ENCODE measurements at places on chromosomes 4 and X. TPM values are rescaled to one million over a fixed set of nuclear protein-coding genes. Genes with fewer than 3 reads are reported as not detected.

- no peak for DNase-seq
Measured at GRCh38 chrX:1153940-1154339, 58.5 kb downstream of the CRLF2 start.

DNA sequence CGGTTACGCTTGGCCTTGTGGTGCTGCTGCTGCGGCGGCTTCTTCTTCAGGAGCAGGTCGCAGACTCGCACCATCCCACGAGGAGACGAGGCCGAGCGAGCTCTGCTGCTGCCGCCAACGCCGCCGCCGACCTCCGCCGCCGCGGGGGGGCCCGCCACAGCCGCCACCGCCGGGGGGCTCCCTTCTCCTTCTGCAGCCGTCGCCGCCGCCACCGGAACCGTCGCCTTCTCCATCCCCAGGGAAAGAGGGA lies 237 bp downstream of the ANKRD17 start:
- DNase-seq: no peak

MAGEA12 gene
- 153 TPM for total RNA-seq

- DNase-seq: no peak
Measured at GRCh38 chrX:133639726-133640125, 224.4 kb upstream of the GPC4 start.

DNA sequence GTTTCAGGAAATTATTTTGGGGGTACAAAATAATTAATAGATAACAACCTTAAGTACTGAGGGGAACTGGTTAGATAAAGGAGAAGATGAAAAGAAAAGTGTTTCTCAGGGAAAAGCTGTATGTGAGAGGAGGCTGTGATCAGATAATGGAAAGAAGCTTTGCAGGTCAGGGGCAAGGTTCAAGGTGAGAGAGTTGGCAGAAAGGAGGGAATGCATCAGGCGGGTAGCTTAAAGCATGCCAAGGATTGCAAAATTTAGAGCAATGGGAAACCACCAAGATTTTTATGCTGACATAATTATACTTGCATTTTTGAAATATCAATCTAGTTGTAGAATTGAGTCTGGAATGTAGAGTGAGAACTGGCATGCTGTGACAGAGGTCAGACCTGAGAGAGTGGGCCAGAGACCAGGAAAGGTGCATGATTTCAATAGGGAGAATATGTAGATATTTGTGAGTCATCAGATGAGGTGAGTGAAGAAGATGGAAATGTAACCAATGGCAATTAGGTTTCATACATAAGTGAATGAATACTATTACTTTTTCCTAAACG lies 508.7 kb downstream of the TRIML1 start:
- DNase-seq: no peak

GRCh38 chr4:138789796-138790195 lies 225.8 kb upstream of the NOCT start:
- no peak for DNase-seq

DNA sequence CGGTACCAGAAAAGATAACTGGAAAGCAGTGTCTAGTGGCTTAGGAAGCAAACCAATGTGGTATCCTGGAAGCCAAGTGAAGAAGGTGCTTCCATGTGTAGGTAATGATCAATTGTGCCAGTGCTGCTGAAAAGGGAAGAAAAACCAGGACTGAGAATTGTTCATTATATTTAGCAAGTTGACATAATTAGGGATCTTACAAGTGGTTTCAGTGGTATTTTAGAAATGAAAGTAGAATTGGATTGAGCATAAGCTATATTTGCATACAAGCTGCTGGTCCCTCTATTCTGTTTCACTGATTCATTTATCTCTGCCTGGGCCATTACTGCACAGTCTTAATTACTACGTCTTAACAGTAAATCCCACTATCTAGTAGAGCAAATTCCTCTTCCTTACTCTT lies 32.3 kb downstream of the PRDM8 start:
- no peak for DNase-seq

MAGEB2 gene
- total RNA-seq: 32.1 TPM

DNA sequence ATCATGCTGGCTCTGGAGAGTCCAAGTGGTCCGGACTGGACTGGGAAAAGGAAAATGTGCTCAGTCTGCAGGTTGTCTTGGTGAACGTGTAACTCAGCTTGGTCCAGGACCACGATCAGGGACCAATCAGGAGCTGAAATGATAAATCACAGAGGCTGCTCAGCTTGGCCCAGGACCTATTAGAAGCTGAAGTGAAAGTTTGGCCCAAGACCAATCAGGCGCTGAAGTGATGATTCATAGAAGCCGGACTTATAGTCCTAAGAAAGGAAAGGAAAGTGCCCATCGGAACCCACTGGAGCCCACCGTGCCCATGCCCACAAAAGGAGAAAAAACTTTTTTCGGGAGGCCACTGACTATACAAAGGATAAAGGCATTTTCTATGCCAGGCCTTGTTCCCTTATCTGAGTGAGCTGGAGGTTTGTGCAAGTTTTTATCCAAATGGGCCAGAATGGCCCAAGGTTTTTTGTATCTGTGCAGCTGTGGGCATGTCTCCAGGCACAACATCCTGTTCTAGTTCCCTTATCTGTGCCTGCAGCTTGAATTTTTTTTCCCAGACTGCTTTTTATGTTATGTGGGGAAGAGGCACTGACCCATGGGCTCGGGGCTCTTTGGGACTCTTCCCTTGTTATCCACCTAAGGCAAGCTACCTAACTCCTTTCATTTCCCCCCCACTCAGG lies 194.4 kb downstream of the FAM133A start:
- DNase-seq: no peak

DNA sequence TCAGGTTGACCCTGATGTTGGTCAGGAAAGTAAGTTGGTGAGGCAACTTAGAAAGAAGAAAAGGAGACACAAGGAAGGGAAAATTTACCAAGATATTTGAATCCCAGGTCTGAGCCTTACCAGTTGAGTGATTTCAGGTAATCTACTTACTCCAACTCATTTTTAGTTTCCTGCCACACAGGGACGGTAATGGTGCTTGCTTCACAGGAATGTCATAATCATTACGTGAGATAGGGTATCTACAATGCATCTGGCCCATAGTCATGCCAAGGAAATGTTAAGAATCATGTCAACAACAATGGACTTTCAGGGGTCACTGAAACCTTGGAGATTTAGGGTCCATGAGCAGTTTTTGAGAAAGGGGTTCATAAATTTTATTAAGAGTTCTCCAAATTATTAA lies 195.4 kb upstream of the HHIP start:
- DNase-seq: no peak

- DNase-seq: no peak
Measured at GRCh38 chr4:23122666-23123400, 430.1 kb downstream of the GBA3 start.

- no peak for DNase-seq
Measured at GRCh38 chr4:104589264-104589868, 94.7 kb upstream of the CXXC4 start.

EDA gene
- total RNA-seq: 1.1 TPM

HSD17B10 gene
- total RNA-seq: 165 TPM

- DNase-seq: peak; percentile 52
Measured at GRCh38 chrX:125295337-125295736, 24.3 kb upstream of the TEX13C start.

DNA sequence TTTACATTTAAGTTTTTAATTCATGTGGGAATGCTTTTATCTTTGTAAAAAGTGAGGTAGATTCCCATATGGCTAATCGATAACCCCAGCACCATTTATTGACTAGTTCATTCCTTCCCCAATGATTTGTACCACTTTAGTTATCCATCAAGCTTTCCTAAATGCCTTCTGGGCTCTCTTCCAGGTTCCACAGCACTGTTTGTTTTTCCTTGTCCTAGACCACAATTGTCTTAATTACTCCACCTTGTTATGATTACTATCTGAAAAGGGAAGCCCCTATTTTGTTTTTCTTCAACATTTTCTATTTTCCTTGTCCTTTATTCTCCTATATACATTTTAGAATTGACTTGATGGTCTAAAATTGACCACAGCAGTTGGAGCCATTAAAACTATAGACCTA lies 48.5 kb upstream of the GPRIN3 start:
- DNase-seq: no peak

DNA sequence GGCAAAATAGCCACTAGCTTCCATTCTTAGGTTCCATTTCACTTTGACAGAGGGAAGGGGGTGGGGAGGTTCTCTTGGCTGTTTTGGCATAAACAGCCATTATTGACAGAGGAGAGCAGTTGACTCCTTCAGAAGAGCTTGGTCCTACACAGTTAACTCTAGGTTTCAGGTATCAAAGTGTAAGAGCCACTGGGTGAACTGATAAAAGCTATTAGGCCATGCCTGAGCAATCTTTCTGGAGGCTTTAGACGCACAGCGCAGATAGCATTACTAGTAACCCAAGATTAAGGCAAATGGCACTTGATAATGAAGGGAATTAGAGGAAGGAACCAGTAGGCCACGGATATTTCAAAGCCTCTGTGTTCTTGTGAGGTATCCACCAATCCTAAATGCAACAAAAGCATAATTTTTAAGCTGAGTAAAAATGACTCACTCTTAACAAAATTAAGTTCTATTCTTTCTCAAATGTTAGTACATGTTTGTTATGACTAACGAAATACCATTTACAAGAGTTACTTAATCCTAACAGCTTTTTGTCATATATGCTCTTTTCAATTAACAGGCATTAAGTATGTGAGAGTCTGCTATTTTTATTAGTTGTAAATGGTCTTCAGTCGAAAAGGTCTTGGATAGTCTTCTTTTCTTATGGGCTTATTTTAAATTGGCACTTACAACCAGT lies 53.6 kb downstream of the SLC7A11 start:
- DNase-seq: no peak

GRCh38 chr4:110605077-110605476 lies 17.8 kb downstream of the PITX2 start:
- DNase-seq: no peak

DNA sequence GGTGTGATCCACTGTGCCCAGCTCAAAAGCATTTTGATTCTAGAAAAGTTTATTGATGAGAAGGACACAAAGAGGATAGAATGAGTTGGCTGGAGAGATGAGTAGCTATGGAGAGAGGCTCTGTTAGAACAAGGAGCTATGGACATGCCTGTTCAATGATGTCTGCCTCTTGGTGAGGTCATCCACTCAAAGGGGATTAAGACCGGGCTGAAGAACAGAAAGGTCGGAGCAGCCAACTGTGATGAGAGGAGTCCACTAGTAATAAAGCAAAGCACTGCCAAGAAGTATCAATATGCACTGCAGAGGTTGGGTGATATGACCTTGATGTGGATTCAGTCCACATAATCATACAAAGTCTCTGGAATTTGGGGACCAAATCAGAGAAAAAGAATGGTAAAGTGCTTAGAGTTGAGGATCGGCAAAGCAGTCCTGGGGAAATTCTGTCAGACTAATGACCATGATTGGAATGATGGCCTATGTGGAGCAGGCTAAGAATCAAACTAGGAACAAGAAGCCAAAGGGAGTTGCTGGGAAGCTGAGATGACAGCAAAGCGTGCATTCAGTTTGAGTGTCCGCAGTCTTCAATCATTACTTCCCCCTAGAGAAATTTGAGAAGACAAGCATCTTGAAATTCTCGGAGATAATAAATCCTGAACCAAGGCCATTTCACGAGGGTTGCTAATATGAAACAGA lies 55.7 kb upstream of the MMAA start:
- DNase-seq: no peak

CCNA2 gene
- total RNA-seq: 37.0 TPM

DNA sequence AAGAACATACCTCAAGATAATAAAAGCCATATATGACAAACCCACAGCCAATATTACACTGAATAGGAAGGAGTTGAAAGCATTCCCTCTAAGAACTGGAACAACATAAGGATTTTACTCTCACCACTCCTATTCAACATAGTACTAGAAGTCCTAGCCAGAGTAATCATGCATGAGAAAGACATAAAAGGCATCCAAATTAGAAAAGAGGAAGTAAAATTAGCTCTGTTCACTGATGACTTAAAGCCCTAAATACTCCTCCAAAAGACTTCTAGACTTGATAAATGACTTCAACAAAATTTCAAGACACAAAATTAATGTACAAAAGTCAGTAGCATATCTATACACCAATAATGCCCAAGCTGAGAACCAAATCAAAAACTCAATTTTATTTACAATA lies 235.7 kb downstream of the NKX6-1 start:
- no peak for DNase-seq

ITM2A gene
- total RNA-seq: 51.7 TPM

DNA sequence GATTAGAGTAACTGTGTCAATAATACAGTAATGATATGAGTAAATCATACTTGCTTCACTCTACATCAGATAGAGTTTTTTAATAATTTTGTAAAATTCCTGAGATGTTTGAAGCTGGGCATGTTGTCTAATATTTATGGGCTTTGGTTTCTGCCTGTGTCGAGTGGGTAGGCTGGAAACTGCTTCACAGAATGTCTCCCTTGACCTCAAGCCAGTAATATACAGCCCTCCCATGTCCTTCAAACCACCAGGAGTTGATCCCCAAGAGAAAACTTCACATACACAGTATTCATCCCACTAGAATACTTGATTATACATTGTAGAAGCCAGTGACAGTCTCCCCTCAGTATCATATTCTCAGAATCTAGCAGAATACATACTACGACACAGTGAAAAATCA lies 284.8 kb upstream of the TENM3 start:
- no peak for DNase-seq

DNA sequence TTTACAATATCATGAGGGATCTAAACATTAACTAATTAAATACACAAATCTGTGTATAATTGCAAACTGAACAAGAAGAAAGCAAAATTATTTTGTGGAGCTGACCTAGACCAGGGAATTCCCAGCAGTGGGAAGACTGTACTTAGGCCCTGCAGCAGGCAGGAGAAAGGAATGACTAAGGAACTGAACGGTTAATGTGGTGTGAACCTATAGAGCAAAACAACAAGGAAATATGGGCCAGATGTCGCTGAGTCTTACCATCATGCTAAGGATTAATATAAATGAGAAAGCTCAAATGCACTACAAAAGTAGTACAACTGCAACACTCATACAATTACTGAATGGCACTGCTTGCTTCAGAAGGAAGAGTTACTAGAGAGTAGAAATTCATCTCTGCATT lies 120.3 kb upstream of the ATXN3L start:
- no peak for DNase-seq

PLK4 gene
- total RNA-seq: 13.7 TPM

GRCh38 chr4:1470816-1471442 lies 64.7 kb upstream of the NKX1-1 start:
- DNase-seq: no peak

DNA sequence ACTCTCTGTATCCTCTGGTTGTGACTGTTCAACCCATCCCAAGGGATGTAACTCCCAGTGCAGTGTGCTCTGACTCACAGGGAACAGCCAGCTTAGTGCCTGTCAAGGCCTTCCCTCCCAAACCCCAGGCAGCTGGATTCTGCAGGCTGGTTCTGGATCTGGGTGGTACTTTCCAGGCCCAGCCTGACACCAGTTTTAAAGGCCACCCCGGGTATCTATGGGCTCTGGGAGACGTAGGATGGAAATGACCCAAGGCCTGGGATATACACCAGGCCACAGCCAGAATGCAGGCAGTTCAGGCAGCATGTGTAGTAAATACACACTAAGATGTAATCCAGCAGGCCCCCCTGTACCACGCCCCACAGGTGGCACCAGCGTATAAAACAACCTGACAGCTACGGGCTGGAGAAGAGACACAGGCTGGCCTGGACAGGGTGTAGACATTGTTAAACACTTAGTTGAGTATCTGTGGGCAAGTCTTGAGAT lies 64.2 kb downstream of the SPINK2 start:
- no peak for DNase-seq
